ENCODE measurements at places on chromosomes 1 and 21. TPM values are rescaled to one million over a fixed set of nuclear protein-coding genes. Genes with fewer than 3 reads are reported as not detected.

The TPTE gene
- total RNA-seq = not detected

The TACSTD2 gene
- not detected for total RNA-seq

The TMEM82 gene
- not detected for total RNA-seq

The SPATA46 gene
- not detected for total RNA-seq

The AVPR1B gene
- not detected for total RNA-seq

The AIDA gene
- 48.7 TPM for total RNA-seq

The MSH4 gene
- total RNA-seq = 0.33 TPM

The PCAT6 gene
- 0.69 TPM for total RNA-seq

The ORC1 gene
- total RNA-seq = 0.95 TPM

The VCAM1 gene
- 89.8 TPM for total RNA-seq

The FAM72A gene
- total RNA-seq = 4.1 TPM

The RNU1-2 gene
- total RNA-seq = 2,119 TPM

The CEP104 gene
- 80.9 TPM for total RNA-seq

The ACADM gene
- total RNA-seq = 126 TPM

The TEDDM1 gene
- not detected for total RNA-seq

The FMO1 gene
- total RNA-seq = 3.2 TPM

The RHD gene
- total RNA-seq = not detected

The OLFML2B gene
- total RNA-seq = 22.6 TPM

The TNNT2 gene
- 0.55 TPM for total RNA-seq

The EXOSC10 gene
- 31.9 TPM for total RNA-seq

The CADM3 gene
- 0.90 TPM for total RNA-seq

The LHX8 gene
- not detected for total RNA-seq

The CD247 gene
- total RNA-seq = 1.5 TPM

The PPIAL4G gene
- not detected for total RNA-seq

The FAM72B gene
- total RNA-seq = 1.1 TPM

The EFNA1 gene
- 25.7 TPM for total RNA-seq

The HFM1 gene
- total RNA-seq = 2.8 TPM

The FCRLB gene
- 1.8 TPM for total RNA-seq

The GJB3 gene
- not detected for total RNA-seq

The GRIK3 gene
- total RNA-seq = 2.2 TPM

The ASAP3 gene
- total RNA-seq = 77.3 TPM

The RPAP2 gene
- total RNA-seq = 16.1 TPM

The AGO3 gene
- 21.7 TPM for total RNA-seq

The NMNAT2 gene
- total RNA-seq = 5.5 TPM

The NUF2 gene
- 0.74 TPM for total RNA-seq

The ODR4 gene
- 25.2 TPM for total RNA-seq

The CNTN2 gene
- total RNA-seq = 1.1 TPM

The CNN3 gene
- total RNA-seq = 766 TPM

The UBAP2L gene
- total RNA-seq = 117 TPM

The KLF17 gene
- total RNA-seq = 0.50 TPM

The FAM151A gene
- total RNA-seq = not detected

The OR2AK2 gene
- not detected for total RNA-seq

The TSPEAR gene
- total RNA-seq = not detected

The SGIP1 gene
- total RNA-seq = 0.52 TPM

The NECAP2 gene
- total RNA-seq = 64.1 TPM

The LRRN2 gene
- 4.7 TPM for total RNA-seq

Measured in adrenal gland (tissue), 19 donors.